ENCODE measurements at places on chromosomes 4 and X.
A peak's percentile ranks its signal among the peaks of the same experiment; 100 is the strongest.

DNA sequence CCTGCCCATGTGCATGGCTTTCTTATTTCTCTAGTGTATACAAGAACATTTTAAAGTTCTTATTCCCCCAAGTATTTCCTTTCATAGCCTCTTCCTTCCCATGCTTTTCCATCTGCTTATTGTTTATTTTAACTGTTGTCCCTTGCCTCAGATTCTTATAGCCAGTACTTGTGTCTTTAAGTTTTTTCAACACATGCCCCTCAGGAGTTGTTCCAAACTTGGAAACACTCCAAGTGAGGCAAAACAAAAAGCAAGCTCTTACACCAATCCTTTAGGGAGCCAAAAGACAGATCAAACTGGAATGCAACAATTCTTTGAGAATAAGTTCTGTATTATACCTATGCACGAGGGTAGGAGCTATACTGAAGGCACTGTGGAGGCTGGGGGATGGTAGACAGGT is 222.0 kb upstream of the STK26 start:
- DNase-seq = no peak

GRCh38 chrX:13520351-13520750 is 49.0 kb upstream of the EGFL6 start:
- no peak for DNase-seq

DNA sequence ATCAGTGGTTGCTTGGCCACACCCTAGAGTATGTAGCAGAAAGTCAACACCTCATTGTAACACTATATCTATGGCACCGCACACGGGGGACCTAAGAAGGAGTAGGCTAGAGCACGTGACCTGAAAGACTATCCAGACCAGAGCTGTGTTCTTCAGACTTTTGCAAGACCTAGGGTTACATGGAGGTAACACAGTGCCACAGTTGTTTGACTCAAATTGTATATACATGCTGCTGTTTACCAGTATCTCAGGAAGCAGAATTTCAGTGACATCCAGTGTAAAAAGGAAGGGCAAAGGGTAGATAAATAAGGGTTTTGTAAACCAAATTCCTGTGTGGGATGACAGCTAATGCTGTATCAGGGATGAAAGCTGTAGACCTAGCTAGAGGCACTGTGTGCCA is 30.2 kb downstream of the PNMA6A start:
- no peak for DNase-seq

GRCh38 chr4:6971536-6972374 is 62.1 kb downstream of the TBC1D14 start:
- DNase-seq = no peak

- no peak for DNase-seq
These were observed 1.8 kb downstream of the PNMA5 start for GRCh38 chrX:152992115-152992514.

DNA sequence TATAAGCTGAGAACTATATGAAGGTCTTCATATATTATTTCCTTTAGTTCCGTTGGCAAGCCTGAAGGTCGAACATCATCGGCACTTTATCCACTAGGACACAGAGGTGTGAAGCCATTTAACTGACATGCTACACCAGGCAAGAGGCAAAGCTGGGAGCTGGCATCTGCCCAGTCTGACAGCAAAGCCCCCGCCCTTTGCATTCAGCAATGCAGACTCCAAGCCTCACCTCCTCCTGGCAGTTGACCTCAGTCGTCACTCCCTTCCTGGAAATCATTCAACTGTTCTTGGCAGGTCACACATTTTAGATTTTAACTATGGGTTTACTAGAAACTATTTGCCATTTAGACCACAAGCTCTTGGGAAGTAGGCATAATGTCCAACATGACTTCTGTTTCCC is 135.8 kb upstream of the FRG1 start:
- no peak for DNase-seq

- DNase-seq = no peak
These were observed 101.5 kb downstream of the KDM6A start for GRCh38 chrX:44974451-44974850.

- DNase-seq = no peak
These were observed 2.7 kb upstream of the TMPRSS11F start for GRCh38 chr4:68132342-68132741.

GRCh38 chr4:138938366-138938690 is 77.3 kb upstream of the NOCT start:
- peak; percentile 28 for DNase-seq

- DNase-seq = no peak
These were observed 9.3 kb downstream of the TMEM255A start for GRCh38 chrX:120301960-120302359.

GRCh38 chr4:152095701-152096070 is 334.9 kb upstream of the GATB start:
- no peak for DNase-seq

DNA sequence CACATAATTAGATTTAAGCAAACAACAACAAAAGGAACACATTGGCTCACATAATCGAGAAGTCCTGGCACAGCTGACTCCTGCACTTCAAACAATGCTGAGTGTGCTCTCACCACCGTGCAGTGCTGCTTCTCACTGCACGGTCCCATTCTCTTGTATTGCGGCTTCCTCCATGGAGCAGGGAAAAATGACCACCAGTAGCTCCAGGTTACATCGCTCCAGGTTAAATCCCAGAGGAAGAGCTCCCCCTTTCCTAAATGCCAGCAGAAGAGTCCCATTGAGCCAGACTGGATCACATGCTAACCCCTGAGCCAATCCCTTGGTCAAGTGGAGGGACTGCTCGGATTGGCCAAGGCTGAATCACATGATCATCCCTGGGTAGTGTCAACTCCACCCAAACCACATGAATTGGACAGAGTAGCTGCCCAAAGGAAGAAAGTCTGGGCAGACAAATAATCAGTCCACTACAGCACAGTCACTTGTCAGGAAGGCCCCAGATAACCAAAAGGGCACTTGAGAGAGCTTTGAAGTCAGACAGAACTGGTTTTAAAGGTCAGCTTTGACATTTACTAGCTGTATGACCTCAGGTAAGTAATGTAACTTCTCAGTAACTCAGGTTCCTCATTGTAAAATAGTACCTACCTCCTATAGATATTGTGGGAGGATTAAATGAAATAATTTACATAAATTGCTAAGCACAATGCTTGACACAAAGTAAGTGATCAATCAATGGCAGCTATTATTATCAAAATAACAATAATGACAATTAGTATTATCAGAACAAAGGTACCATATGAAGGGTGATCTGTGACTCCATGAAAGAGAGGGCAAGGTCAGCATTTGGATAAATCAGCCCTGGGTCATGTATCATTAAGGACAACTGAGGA is 14.3 kb downstream of the TEC start:
- DNase-seq = no peak

DNA sequence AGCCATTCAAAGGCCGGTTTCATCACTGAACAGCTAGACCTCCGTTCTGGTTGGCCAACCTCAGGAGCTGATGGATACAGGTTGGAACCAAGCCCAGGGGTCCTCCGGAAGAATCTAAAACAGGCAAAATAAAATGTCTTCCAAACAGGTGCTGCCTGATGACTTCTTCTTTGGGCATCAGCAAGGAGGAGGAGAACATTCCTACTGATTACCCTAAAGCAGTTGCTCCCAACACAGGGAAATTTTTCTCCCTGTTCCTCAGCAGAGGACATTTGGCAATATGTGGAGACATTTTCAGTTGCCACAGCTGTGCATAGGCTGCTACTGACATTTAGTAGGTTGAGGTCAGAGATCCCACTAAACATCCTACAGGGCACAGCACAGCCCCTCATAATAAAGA is 319.3 kb upstream of the PPARGC1A start:
- DNase-seq = no peak

Measured in activated CD4-positive, alpha-beta T cell treated with anti-CD3 and anti-CD28 coated beads, Interleukin-2, amount 50 U/mL, for 16 hours (primary cell).